ENCODE measurements at places on chromosomes 6 and 20.

GRCh38 chr20:59752101-59752586, 147.8 kb downstream of the PHACTR3 start:
- DNase-seq, result no peak

GRCh38 chr20:6265204-6265904, 142.5 kb upstream of the FERMT1 start:
- no peak for DNase-seq

DNA sequence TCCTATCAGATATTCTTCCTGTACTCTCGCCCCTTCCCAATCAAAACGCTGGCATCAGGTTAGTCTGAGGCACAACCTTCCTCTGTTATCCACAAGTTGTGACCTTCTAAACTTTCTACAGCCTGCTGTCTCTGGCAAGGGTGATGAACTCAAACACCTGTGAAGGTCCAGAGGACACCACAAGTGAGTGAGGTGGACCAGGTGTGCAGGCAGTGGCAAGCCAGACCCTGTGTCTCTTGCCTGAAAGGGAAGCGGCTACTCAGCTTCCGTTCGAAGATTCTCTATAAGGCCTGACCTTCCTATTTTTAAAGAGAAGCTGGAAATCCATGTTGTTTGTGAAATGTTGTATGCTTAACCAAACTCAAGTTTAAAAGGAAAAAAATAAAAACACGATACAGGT, 36.8 kb downstream of the GCM1 start:
- DNase-seq, result no peak

DNA sequence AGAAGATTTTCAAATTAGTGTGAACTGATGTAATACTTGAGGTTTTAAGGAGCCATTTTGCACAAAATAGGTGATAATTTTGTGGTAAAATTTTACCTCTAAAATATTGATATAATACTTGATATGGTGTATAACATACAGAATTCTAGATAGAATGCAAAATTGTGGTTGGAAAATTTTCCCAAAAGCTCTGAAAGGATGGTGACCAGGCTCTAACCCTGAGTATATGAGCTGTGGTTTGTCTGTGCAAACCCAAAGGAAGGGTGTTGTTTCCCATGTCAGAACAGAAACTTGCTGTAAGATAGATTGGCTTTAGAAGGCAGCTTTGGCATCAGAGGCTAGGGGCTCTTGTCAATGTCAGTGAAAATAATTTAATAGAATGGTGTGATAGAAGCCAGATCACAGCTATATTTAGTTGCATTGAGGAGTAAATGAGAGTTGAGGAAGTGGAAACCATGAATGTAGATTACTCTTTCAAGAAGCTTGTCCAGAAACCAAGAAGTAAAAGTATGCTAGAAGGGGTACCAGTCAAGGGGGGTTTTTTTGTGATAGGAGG, 257.7 kb downstream of the FARS2 start:
- no peak for DNase-seq

DNA sequence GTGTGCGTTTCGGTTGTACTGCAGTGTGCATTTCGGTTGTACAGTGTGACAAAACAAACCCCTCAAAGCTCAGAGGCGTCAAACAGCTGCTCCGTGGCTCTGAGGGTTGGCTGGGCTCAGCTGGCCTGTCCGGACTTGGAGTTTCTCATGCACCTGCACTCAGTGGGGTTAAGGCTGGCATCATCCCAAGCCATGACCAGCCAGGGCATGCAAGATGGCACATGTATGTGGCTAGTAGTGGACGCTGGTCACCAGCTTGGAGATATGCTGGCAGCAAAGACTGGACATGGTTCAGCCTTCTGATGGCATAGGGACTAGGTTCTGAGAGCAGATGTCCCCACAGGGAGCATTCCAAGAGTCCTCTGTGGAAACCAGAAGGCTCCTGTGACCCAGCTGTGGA, 187.2 kb downstream of the CDH4 start:
- DNase-seq, result no peak

All from activated naive CD4-positive, alpha-beta T cell treated with Interleukin-2 at 50 U/mL for 16 hours (primary cell).